Sciatic nerve (tissue), 2 donors: ENCODE measurements at places on chromosomes 12 and 14.

DNA sequence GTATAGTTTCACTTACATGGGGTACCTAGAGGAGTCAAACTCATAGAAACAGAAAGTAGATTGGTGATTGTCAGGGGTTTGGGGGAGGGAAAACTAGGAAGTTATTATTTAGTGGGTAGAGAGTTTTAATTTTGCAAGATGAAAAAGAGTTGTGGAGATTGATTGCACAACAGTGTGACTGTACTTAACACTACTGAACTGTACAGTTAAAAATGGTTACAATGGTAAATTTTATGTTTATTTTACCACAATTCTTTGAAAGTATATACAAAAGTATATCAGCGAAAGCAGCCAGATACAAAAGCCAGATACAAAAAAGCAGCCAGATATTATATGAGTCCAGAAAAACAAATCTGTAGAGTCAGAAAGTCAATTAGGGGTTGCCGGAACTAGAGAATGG is 247.6 kb downstream of the IPO8 start:
- no peak for DNase-seq

GRCh38 chr12:86139671-86140070 is 116.5 kb downstream of the MGAT4C start:
- no peak for DNase-seq

- no peak for DNase-seq
These were observed 41.9 kb upstream of the POC1B start for GRCh38 chr12:89567691-89568239.

GRCh38 chr14:99066378-99066777 is 205.6 kb downstream of the BCL11B start:
- DNase-seq = no peak

- no peak for DNase-seq
These were observed 34.0 kb downstream of the BMAL2 start for GRCh38 chr12:27366621-27367020.

- DNase-seq = no peak
These were observed 21.2 kb upstream of the CDCA4 start for GRCh38 chr14:105041841-105042765.

DNA sequence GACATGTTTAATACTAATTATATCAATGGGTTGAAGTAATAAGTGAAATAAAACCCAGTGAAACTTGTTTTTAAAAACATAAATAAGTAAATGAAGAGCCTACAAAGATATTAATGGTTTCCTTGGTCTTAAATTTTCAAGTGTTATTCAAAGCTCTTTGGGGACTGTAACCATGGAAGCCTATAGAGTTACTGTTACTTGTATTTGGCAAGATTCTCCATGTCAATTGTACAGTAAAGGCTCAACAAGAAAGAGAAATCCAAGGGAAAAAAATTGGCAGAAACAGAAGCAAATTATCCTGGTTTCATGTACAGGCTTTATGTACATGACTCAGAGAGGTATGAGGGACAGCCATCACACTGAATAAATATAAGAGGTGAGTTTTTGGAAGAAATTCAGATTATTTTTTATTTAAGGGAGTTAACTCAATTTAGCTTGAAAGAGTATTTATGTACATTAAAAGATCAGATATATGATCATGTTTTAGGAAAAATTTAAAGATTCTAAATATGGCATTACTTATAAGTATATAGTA is 151.1 kb upstream of the HMGA2 start:
- DNase-seq = no peak

DNA sequence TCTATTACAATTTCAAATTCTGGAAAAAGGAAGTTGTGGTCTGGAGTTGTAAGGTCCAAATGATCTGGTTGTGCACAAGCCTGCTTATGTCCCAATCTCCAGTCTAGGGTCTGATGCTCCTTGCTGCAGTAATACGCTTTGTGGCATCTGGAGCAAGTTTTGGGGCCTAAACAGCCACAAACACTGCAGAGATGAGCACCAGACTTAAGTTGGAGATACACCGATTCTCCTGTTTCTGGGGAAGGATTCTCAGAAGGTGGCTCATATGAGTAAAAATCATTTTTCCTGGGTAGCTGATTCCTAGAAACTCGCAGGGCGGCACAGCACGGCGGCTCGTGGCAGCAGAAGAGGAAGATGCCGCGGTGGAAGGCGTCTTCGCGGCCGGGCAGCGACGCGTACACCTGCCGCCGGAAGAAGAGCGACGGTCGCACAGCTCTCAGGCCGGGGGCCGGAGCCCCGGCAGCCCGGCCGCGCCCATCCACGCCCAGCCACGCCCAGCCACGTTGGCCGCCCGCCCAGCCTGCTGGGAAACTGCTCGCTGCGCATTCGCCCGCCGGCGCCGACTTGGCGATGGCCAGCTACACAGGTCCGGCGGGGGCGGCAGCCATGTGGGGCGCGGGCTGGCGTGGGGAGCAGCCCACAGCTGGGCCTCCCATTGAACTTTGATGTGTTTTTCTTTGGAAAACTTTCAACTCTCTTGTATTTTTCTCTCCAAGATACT is 129.0 kb downstream of the ASCL4 start:
- DNase-seq = peak; percentile 69

GRCh38 chr12:120006258-120006975 is 17.4 kb downstream of the BICDL1 start:
- no peak for DNase-seq

DNA sequence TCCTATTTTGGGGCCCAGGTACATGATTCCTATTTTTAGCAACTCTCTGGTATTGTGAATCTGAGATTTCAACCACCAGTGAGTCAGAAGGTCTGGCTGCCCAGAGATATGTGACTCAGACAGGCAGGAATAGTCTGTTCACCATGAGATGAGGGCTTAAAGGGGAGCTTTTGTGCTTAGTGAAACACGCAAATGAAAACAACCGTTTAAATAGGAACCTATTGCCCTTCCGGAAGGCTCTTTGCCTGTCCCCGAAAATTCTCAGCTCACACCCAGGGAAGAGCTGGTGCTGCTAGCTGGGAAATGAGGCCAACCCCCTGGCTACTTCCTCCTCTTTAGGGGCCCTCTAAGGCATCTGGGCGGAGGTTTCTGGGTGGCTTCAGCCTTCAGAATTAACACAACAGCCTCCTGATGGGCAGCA is 283.6 kb downstream of the CACNA1C start:
- no peak for DNase-seq

GRCh38 chr12:6752167-6752920 is 597 bp downstream of the MLF2 start:
- DNase-seq = peak; percentile 78

DNA sequence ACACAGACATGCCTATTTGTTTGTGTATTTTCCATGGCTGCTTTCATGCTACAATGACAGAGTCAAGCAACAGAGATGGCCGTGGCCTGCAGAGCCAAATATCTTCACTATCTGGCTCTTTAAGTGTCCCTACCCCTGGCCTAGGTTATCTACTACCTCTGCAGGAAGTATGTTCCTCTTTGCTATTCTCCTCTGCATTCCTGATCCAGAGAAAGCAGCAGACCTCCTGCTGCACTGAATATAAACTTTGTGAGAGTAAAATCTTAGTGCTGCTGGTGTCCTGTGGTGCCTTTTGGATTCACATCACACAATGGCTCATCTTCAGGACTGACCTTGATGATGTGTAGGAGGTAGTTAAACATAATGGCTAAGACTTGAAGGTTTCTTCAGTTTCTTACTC is 233.4 kb downstream of the IPO8 start:
- no peak for DNase-seq
